Stimulated activated CD8-positive, alpha-beta memory T cell treated with anti-CD3 and anti-CD28 coated beads, Interleukin-7, amount 100 ng/mL, for 48 hours (primary cell): ENCODE measurements at places on chromosomes 1 and 21.

DNA sequence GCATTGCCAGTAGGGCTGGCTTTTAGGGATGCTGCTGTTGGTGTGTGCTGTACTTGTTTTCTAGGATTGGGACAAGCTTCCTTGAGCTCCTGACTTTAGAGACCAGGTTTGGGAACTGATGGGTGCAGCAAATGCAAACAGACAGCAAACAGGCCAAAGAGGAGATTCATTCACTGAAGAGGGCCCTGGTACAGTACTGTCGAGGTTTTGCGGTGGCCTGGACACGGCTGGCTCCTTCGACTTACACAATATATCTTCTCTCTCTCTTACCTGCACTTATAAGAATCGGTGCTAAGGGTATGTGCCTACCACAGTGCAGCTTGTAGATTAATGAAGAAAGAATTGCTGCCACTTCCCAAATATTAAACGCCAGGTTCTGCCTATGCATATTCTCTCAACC, 44.6 kb downstream of the ATP1A1 start:
- DNase-seq = no peak

DNA sequence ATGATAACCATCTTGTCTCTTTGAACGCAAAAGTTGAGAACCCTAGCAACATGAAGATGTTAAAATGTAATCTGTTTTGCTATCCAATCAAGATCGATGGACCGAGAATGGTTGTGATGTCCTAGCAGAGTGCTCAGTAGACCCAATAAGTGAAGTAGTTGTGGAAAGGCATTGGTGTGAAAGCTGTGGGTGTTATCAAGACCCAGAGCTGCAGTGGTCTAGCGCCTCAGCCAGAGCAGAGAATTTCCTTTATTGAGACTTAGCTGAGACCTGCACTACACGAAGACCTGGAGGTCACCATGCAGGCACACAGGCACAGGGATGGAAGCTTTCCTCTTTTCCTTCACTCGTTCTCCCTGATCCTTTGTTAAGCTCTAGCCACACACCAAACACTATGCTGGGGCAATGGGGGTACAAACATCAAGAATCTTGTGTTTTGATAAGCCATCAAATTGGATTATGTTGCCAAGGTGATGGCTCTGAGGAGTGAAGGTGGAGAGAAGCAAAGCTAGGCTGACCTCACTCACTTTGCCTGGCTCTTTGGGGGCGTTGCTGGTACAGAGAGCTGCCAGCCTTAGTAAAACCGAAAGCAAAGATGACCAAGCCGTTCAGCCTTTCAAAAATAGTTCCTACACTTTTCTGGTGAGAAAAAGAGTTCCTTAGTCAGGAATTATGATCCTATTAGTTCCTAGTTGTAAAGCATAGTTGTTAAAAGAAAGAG, 24.1 kb downstream of the METTL13 start:
- DNase-seq = no peak

- DNase-seq = no peak
Measured at GRCh38 chr1:205977402-205978014, 25.7 kb downstream of the RAB7B start.

DNA sequence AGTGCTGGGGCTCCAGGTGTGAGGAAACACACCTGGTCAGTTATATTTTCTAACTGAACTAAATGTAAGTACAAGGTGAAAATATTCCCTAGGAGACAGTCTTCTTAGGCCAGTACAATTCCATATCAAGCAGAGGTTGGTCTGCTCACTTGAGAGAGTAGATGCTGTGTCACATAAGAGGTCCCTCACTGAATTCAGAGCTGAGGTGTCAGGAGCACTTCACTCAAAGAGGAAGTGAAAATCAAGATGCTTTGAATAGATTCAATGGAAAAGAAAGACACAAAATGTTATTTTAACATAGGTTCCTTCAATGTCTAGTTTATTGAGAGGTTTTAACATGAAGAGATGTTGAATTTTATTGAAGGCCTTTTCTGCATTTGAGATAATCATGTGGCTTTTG, 4.3 kb upstream of the FCRL3 start:
- no peak for DNase-seq

GRCh38 chr1:229614701-229615100, 11.2 kb downstream of the TAF5L start:
- no peak for DNase-seq

DNA sequence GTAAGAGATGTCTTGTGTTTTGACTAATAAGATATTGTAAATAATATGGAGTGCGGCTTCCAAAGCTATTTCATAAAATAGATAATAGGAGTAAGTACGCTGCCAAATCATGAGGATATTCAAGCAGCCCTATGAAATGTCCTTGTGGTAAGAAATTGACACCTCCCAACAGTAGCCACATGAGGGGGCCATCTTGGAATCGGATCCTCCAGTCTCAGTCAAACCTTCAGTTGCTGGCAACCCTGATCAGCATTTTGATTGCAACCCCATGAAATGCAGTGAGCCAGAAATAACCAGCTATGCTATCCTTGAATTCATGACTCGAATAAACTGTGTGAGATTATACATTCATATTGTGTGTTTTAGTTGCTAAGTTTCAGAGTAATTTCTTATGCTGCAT, 212.4 kb downstream of the PLA2G4A start:
- no peak for DNase-seq

DNA sequence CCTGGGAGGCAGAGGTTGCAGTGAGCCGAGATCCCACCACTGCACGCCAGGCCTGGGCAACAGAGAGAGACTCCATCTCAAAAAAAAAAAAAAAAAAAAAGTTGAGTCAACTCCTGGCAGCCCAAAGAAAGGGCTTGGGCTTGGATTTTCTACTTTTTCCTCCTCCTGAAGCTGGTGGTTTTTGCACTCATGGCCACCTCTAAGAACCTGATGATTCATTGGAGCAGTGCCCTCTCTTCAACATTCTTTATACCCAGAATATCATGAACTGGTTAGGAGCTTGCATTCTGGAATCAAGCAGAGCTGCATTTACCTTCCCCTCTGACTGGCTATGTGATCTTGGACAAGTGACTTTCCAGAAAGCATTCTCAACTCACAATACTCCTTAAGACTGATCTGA, 3.5 kb upstream of the ACTA1 start:
- no peak for DNase-seq

GRCh38 chr1:209416716-209417115, 166.8 kb upstream of the CAMK1G start:
- no peak for DNase-seq

- no peak for DNase-seq
Measured at GRCh38 chr1:7352974-7353373, 418.1 kb upstream of the VAMP3 start.

- no peak for DNase-seq
Measured at GRCh38 chr21:36202726-36203602, 46.3 kb downstream of the DOP1B start.

DNA sequence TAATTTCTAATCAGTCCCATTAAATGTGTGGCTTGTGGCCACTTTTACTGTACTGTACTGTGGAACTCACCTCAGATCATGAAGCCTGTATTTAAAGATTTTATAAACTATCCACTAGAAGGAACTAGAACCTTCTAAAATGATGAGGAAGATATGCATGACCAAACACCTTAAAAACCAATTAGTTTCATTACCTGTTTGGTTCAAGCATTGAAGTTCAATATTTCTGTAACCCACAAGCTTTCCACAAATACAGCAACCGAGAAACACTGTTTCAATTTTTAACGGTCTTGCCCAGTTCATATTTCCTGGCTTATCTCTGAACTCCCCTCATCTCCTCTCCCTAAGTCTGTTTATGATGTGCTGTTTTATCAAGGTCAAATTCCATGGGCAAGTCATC, 264.3 kb upstream of the PLD5 start:
- DNase-seq = no peak

GRCh38 chr1:226233293-226233692, 9.8 kb downstream of the MIXL1 start:
- no peak for DNase-seq

- DNase-seq = no peak
Measured at GRCh38 chr1:116502671-116503314, 68.0 kb downstream of the CD58 start.

GRCh38 chr1:100700586-100700985, 19.0 kb upstream of the VCAM1 start:
- no peak for DNase-seq

DNA sequence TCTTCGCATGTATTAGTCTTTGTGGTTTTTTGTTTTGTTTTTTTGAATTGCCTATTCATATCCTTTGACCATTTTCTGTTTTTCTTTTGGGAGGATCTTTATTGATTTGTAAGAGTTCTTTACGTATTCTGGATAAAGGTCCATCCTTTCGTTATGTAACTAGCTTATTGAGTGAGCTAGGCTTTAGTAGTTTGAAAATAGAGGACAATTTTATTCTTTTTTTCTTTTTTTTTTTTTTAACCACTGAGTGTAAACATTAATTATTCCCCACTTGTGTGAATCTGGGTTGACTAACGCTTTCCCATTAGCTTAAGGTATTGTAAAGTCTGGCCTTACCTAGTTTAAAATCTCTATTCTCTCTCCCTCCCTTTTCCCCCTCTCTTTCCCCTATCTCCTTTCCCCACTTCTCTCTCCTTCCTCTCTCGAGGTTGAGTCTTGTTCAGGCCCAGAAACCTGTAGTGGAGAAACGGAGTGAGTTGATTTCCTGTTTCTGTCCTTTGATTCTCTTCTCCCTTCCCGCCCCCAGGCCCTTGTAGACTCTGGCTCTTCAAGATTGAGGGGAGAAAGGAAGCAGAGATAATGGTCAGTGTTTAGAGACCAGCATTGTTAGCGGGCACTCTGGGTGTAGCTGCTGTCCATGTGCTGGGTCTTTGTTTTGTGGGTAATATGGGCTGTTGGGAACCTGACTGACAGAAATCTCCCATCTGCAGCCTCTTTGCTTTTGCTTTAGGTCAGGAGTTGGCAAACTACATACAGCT, 1.5 kb downstream of the MORC3 start:
- DNase-seq = no peak

DNA sequence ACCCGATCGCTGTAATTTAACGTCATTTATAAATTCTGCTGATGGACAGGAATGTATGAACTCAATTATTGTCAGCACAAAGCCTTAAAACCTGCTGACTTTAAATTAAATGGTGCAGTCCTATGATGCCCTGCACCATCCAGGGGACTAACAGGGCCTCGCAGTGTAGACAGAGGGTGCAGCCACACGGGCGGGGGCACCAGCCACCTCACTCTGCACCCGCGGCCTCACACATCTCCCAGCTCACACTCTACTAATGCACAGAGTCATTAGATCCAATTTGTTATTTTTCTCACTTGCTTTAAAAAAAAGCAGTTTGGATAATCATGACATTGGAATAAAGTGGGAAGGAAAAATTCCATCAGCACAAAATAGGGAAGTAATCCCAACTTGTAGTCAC, 49.7 kb downstream of the PROX1 start:
- no peak for DNase-seq

DNA sequence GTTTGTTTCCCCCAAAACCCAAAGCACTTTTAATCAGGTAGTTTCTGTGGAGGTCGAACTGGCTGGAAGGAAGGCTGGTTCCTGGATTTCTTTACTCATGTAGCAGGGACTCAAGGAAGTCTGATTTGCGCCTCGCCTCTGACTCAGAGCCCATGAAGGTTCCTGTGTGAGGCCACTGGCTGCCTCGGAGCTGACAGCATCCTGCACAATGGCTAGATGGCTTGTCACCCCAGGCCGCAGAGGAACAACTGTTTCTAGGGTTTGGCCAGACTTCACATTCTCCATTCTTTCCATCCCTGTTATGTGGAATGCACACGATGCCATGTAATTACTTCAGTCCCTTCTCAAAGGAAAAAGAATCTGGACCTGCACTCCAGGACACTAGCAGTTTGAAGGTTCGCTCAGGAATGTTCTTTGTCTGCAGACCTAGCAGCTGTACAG, 39.1 kb upstream of the PRSS38 start:
- DNase-seq = no peak

DNA sequence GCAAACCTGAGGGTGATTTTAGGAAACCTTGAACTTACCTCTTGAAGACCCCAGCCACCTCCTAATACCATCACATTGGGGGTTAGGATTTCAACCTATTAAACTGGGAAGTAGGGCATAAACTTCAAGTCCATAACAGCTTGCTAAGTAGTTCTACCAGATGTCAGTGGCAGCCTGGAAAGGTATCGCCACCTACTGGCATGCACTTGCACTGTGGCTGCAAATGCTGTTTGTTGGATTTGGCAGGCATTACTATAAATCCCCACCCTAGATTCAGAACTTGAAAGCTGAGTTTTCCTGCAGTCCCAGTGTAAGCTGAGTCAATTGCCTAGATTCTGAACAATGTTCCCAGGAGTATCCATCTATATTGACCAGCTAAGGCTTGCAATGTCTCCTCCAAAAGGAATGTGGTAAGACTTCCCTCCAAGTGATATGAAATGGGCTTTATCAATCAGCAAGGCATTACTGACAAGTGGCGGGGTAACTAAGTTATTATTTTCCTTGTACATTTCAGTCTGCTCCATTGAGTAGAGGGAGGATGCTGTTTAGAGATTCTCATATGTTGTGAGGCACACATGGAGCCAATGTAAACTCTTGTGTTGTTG, 474.5 kb downstream of the PTPRC start:
- peak; percentile 47 for DNase-seq

- DNase-seq = no peak
Measured at GRCh38 chr21:29382030-29382654, 83.4 kb downstream of the BACH1 start.

- no peak for DNase-seq
Measured at GRCh38 chr1:55448261-55448660, 233.1 kb upstream of the USP24 start.

DNA sequence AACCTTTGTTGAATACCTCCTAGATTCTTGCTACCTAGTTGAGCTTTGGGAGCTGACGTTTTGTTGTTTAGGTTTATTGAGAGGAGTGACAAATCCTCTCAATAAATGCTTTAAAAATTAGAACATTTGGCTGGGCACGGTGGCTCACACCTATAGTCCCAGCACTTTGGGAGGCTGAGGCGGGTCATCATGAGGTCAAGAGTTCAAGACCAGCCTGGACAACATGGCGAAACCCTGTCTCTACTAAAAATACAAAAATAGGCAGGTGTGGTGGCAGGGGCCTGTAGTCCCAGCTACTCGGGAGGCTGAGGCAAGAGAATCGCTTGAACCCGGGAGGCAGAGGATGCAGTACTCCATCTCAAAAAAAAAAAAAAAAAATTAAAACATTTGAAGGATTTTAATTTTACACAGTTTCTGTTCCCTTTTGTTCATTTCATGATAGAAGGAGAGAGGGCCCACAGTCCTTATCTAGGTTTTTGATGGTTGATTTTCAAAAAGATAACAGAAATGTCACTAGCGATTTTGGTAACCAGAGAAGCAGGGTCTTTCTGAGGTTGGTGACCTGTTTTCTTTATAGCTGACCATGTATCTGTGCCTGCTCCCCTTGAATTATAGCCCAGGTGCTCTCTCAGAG, 44.2 kb upstream of the PIGV start:
- no peak for DNase-seq
